ENCODE measurements at places on chromosomes 1 and 21. TPM values are rescaled to one million over a fixed set of nuclear protein-coding genes. Genes with fewer than 3 reads are reported as not detected.

SLFNL1 gene
- polyA plus RNA-seq = 0.12 TPM

HHAT gene
- 1.6 TPM for polyA plus RNA-seq

DYNLT4 gene
- polyA plus RNA-seq = 0.86 TPM

PCAT6 gene
- polyA plus RNA-seq = 1.2 TPM

CLDN19 gene
- polyA plus RNA-seq = not detected

CELA2B gene
- polyA plus RNA-seq = not detected

PYHIN1 gene
- polyA plus RNA-seq = 5.9 TPM

CLCNKB gene
- polyA plus RNA-seq = not detected

EFNA3 gene
- 0.56 TPM for polyA plus RNA-seq

SYCP1 gene
- polyA plus RNA-seq = not detected

TSHB gene
- not detected for polyA plus RNA-seq

REN gene
- polyA plus RNA-seq = not detected

HSD3B1 gene
- not detected for polyA plus RNA-seq

AQP10 gene
- polyA plus RNA-seq = not detected

CELA3A gene
- polyA plus RNA-seq = not detected

LCE1F gene
- polyA plus RNA-seq = not detected

OR2T1 gene
- polyA plus RNA-seq = not detected

ABCG1 gene
- 11.2 TPM for polyA plus RNA-seq

TRNP1 gene
- not detected for polyA plus RNA-seq

PRDM16 gene
- polyA plus RNA-seq = not detected

AGRN gene
- polyA plus RNA-seq = 0.15 TPM

KIF26B gene
- polyA plus RNA-seq = not detected

RPTN gene
- polyA plus RNA-seq = not detected

TRMT13 gene
- 11.9 TPM for polyA plus RNA-seq

HOOK1 gene
- polyA plus RNA-seq = 14.3 TPM

SH2D1B gene
- 5.9 TPM for polyA plus RNA-seq

AUNIP gene
- polyA plus RNA-seq = not detected

FCGR1A gene
- polyA plus RNA-seq = not detected

FAM151A gene
- polyA plus RNA-seq = not detected

ZNF683 gene
- 6.3 TPM for polyA plus RNA-seq

TINAGL1 gene
- not detected for polyA plus RNA-seq

SPRR2F gene
- polyA plus RNA-seq = not detected

HCRTR1 gene
- polyA plus RNA-seq = not detected

PRKACB gene
- 120 TPM for polyA plus RNA-seq

ZNF695 gene
- not detected for polyA plus RNA-seq

LRRN2 gene
- polyA plus RNA-seq = not detected

PCP4L1 gene
- not detected for polyA plus RNA-seq

F5 gene
- 0.91 TPM for polyA plus RNA-seq

AMY1A gene
- polyA plus RNA-seq = not detected

All from naive thymus-derived CD8-positive, alpha-beta T cell (primary cell).